ENCODE measurements at places on chromosomes 5 and 9.

DNA sequence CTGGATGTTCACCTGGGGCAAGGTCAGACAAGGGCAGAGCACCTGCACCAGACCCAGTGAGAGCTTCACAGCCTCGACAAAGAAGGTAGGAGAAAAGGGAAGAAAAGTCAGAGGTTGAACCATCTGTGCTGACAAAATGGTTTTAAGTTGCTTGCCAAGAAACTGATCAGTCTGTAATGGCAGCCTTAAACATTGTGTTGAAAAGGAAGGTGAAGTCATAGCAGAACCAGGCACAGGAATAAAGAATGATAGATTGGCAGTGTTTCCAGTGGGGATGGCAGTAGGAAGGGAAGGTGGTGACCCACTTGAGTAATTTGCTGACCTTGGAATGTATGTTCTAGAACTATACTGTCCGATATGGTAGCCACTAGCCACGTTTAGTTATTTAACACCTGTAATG, 34.2 kb downstream of the HTR4 start:
- DNase-seq, result no peak

GRCh38 chr9:77386187-77386586, 208.9 kb downstream of the VPS13A start:
- DNase-seq, result no peak

DNA sequence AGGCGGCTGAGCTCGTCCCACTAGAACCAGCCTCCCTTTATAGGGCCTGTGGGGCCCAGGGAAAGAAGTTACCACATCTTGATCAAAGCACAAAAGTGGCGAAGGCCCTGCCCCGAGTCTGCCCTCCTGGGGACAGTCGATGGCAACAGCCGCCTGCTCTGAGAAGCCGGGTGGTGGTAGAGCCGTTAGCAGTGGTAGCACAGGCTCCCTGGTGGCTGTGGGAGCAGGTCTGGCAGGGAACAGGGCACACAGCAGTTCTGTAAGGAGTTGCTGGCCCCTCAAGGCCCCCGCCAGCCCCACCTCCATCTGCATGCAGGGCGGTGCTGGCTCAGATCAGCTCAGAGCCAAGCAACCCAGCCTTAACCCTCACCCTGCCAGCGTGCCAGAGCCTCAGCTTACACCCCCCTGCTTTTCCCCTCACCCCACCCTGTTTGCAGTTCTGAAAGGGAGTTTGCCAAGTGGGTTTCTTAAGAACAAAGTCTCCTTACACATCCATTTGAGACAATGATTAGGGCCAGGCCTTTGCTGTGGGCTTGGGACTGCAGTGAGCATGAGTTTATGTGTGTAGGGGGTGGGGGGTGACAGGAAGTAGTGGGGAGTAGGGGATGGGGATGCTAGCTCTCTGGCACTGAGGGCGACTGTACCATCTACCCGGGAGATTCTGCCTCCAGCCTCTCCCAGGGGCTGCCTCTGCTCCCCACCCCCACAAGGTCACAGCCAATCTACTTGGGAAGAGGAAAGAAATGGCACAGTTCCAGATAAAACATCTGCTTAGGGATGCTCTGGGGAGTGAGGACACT, 11.8 kb downstream of the ACSL6 start:
- DNase-seq, result no peak

DNA sequence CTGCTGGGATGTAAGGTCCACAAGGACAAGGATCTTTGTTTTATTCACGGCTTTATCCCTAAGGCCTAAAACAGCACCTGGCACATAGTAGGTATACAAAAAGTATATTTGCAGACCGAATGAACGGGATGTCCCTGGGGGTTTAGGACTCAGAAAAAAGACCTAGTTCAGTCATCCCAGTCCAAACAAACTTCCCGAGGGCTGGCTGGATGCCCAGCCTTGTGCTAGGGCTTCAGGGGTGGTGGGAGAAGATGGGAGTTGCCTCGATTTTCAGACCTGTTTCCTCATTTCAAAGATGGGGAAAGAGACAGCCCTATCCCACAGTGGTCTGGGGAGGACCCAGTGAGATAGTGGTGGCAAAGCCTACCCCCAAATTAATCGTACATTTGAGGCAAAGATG, 3.0 kb upstream of the PROB1 start:
- DNase-seq, result no peak

DNA sequence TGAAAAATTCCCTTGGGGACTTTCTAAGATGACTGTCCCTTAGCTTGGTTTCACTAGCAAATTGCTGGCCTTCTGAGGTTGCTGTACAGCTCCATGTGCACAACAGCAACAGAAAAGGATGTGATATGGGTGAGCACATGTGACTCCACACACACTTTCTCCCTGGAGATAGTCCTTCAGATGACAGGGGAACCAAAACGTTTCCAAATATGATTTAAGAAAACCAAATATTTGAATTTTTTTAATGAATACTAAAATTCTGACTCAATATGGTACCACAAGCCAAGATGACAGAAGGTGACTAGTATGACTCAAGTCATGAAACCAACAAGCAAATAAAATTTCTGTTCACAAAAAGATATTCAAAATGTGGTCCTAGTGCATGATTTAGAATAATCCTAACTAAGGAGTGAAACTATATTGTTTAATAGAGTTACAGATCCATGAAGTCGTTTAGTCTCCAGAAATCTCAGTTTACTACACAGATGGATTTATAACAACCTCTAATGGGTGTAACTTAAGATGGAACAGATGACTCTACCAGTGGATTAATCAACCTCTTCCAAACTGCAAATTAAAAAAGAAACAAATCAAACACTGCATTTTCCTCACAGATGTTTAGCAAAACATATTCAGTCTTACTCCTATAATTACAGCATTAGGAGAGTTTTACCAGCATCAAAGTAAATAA, 144.8 kb upstream of the PIK3R1 start:
- DNase-seq, result no peak

DNA sequence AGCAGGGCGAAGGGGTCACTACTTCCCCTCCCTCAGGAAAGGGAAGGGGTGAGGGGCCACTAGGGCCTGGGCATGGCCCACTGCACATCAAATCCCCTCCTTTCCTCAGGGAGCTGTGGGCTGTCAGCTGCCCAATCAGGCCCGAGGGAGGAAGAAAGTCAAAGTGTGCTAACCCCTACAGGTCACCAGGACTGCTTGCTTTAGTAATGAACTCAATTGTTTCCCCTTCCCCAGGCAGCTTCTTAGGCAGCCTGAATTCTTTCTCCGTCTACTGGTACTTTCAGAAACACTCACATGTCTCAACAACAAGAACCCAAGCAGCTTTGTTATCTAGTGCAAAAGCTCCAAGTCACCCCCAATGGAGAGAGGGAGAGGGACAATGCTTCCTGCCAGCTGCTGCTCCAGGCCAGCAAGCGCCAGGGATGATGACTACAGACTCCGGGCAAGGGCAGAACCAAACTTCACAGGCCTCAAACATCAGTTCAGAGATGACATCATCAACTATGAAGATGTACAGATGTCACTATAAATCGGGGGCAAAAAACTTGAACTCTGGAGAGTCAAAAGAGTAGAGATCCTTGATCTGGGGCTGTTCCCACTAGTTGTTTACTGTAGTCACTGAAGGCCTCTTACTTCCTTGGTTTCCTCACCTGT, 100.7 kb downstream of the SLIT3 start:
- no peak for DNase-seq

- no peak for DNase-seq
These were observed 1.6 kb downstream of the FIBCD1 start for GRCh38 chr9:130937146-130938076.

DNA sequence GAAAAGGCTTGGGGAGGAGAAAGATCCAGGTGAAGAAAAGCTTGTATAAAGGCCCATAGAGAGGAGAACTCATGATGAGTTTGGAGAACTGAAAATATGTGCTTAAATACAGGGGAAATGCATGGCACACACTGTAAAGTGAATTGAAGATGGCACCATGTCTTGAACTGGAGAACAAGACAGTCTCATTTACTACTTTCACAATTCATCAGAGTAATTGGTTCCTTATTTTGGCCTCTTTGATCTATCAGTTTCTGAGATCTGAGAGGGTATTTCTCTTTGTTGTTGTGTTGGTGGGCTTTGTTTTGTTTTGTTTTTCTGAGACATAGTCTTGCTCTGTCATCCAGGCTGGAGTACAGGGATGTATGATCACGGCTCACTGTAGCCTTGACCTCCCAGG, 98.2 kb downstream of the CEMIP2 start:
- no peak for DNase-seq

GRCh38 chr9:131697097-131697496, 42.8 kb downstream of the RAPGEF1 start:
- peak; percentile 49 for DNase-seq

- DNase-seq, result no peak
These were observed at the start of gene SLC24A2 for GRCh38 chr9:19788614-19789271. Gene SLC24A2 (minus strand): TSS chr9:19789037.

- no peak for DNase-seq
These were observed 220.4 kb downstream of the TRPM3 start for GRCh38 chr9:70901013-70901412.

GRCh38 chr9:132797861-132798659, 80.0 kb downstream of the AK8 start:
- no peak for DNase-seq

GRCh38 chr9:133914442-133915342, 77.4 kb downstream of the VAV2 start:
- DNase-seq, result no peak

Measured in RCC 7860 (cell line).